Thoracic aorta (tissue), 2 donors: ENCODE measurements at places on chromosomes 5 and 9. TPM values are rescaled to one million over a fixed set of nuclear protein-coding genes. Genes with fewer than 3 reads are reported as not detected.

- DNase-seq, result no peak
- no peak overlapping the region for H3K27ac ChIP-seq
- H3K4me1 ChIP-seq, result no peaks in the 10 kb centered on the region
Observed at GRCh38 chr9:91942201-91942600, 7.8 kb downstream of the ROR2 start.

DNA sequence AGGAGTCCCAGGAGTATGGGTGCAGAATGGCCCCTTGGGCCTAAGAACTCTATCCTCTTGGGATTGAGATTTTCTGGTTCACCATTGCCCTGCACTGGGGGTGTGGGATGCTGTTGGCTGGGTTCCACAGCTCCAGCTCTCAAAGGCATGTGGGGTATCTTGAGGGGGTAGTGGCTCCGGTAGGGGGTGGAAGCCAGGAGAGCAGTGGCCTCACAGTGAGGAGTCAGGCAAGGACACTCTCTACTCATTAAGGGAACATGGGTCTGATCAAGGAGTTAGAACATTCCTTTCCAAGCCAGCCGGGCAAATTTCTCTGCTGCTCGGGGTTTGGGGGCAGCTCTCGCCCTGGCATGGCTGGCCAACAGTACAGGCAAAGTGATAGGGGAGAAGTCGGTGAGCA, 33.0 kb downstream of the LARP1 start:
- peaks cover 18% of the 10 kb centered on the region for H3K36me3 ChIP-seq
- H3K4me1 ChIP-seq, result peaks cover 55% of the 10 kb centered on the region
- H3K27ac ChIP-seq, result no peak overlapping the region
- H3K27me3 ChIP-seq, result no peaks in the 10 kb centered on the region

GRCh38 chr9:90860826-90861225, 59.2 kb downstream of the SYK start:
- H3K27ac ChIP-seq, result no peak overlapping the region
- DNase-seq, result no peak
- H3K36me3 ChIP-seq, result no peaks in the 10 kb centered on the region

- no peak overlapping the region for H3K27ac ChIP-seq
- DNase-seq, result no peak
- no peaks in the 10 kb centered on the region for H3K36me3 ChIP-seq
Observed at GRCh38 chr5:17794815-17795214, 160.6 kb downstream of the TAF11L14 start.

DNA sequence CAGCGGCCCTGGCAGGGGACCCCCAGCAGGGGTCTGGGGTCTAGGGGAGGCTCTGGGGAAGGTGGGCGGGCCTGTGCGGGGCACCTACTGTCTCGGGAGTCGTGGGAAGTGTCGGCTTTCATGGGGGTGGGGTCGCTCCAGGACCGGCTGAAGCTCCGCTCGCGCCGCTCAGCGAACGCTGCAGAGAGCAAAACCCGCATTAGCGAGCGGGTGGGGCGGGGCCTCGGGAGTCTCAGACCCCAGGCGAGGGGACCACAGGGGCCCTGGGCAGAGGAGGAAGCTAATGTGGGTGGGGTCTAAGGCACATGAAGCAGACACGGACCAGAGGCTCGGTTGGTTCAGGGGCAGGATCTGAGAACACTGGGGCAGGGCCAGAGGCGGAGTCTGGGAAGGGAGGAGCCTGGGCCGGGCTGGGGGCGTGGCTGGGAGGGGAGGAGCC, 5.5 kb downstream of the NSMF start:
- H3K27ac ChIP-seq, result no peak overlapping the region
- H3K36me3 ChIP-seq, result peaks cover 19% of the 10 kb centered on the region
- no peak for DNase-seq
- peaks cover 25% of the 10 kb centered on the region for H3K4me1 ChIP-seq
- peak overlapping the region; percentile 60 for H3K4me3 ChIP-seq
- no peaks in the 10 kb centered on the region for H3K27me3 ChIP-seq

Gene TEX48
- not detected for total RNA-seq

DNA sequence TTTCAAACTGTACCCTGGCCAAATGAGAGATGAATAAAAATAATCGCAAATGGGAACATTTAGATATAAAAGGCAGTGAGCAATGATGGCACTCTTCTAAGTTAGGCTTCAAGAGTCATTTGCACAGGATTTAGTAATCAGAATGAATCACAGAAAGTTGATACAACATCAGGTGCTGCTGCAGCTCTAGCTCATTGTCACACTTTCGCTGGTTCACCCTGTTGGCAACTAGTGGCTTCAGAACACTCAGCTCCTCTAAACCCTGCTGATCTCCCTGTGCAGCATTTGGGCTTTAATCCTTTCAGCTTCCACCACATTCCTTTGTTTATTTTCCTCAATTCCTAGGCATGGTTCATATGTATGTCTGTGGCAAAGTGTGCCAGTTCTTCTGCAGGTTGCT, 2071.2 kb upstream of the CDH6 start:
- no peak for DNase-seq
- no peaks in the 10 kb centered on the region for H3K4me1 ChIP-seq

Gene TNPO1
- total RNA-seq, result 75.8 TPM

DNA sequence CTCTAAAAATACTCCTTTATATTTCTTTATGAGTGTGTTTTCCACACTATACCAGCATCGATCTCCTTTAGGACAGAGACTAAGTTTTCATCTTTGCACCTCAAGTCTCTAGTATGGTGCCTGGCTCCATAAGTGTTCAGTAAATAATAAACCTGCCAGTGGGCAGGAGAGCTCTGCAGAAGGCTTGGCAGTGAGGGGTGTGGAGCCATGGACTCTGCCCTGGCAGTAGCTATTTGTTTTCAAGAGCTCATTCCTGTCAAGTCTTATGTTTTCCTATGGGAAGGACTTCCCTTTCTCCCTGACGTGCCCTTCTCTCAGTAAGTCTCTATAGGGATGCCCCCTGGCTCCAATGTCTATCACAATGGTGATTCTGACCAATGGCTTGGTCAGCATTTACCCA, 252.2 kb downstream of the PIK3R1 start:
- DNase-seq, result no peak
- H3K4me1 ChIP-seq, result peaks cover 18% of the 10 kb centered on the region
- no peak overlapping the region for H3K27ac ChIP-seq
- H3K4me3 ChIP-seq, result no peak overlapping the region
- H3K36me3 ChIP-seq, result no peaks in the 10 kb centered on the region

DNA sequence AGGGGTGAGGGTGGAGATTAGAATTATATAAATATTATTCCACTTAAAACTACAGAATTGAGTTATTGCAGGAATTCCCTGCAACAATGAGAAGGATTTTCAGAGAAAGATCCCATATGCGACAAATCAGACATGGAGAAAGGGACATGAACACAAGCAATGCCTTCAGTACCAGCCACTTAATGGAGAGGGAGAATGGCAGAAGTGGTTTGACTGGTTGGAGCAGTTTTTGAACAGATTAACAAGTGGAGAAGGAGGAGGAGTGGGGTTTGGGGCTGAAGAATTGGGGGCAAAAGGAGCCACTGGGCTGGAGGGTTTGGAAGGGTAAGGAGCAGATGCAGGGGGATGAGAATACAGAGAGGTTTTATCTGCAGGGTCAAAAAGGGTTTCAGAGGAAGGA, 620.9 kb upstream of the PTPRD start:
- no peaks in the 10 kb centered on the region for H3K4me1 ChIP-seq
- no peaks in the 10 kb centered on the region for H3K36me3 ChIP-seq
- DNase-seq, result no peak
- no peak overlapping the region for H3K4me3 ChIP-seq

Gene C5orf58
- not detected for total RNA-seq

Gene PKD2L2
- not detected for total RNA-seq

GRCh38 chr5:92409134-92409533, 1026.0 kb upstream of the ARRDC3 start:
- no peak for DNase-seq
- H3K36me3 ChIP-seq, result no peaks in the 10 kb centered on the region
- H3K4me3 ChIP-seq, result no peak overlapping the region
- H3K27ac ChIP-seq, result no peak overlapping the region

DNA sequence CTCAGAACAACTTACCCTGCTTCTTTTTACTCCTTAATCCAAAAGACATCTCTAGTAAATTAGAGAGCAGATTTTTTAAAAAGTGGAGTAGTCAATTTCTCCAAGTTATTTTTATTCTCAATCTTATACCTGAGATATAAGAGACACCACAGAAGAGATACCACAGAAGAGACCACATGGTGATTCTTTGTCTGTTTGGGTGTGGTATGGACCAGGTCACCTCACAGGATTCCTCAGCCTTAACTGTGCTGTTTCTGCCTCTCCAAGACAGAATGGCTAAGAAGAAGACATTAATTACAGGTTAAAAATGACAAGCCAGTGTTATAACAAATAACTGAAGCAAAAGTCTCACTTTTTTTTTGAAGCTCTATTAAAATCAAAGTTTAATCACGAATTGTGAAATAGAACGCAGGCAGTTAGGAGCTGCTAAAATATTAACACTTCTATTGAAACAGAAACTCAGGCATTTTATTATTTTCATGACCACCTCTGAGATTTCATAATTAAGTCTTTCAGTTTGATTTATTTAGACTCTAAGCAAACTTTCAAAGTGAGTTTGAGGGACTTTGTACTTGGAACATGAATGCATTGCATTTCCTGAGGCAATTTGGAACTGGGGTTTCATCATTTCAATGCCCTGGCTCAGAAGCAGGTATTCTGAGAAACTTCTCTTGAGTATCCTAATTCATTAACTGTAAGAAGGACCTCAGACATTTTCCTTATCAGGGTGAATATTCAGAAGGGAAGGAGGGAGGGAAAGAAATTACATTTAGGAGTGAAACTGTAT, 280.7 kb downstream of the KCTD16 start:
- no peak for DNase-seq
- H3K4me1 ChIP-seq, result no peaks in the 10 kb centered on the region

GRCh38 chr5:157989296-157989695, 130.4 kb upstream of the CLINT1 start:
- H3K4me3 ChIP-seq, result no peak overlapping the region
- no peaks in the 10 kb centered on the region for H3K4me1 ChIP-seq
- no peaks in the 10 kb centered on the region for H3K27me3 ChIP-seq
- no peak overlapping the region for H3K27ac ChIP-seq
- no peak for DNase-seq
- H3K36me3 ChIP-seq, result no peaks in the 10 kb centered on the region

GRCh38 chr9:105879181-105879580, 184.8 kb downstream of the TMEM38B start:
- H3K27ac ChIP-seq, result no peak overlapping the region
- no peaks in the 10 kb centered on the region for H3K4me1 ChIP-seq
- no peak for DNase-seq
- H3K4me3 ChIP-seq, result no peak overlapping the region

DNA sequence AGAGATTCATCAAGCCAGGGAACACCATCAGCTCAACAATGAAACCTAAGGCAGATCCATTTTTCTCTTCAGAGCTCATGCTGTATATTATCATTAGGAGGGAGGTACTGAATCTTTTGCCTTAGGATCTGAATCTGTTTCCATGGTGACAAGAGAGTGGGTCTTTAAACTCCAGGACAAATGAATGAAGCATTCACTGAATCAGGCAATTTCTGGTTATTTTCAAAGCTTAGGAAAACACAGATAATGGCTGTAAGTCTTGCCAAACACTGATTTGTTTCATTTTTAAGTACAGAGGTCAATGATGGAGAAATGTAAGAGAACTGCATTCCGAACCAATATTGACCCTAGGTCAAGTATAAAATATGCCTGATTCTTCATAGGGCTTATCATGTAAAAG, 84.9 kb downstream of the GNA14 start:
- H3K27me3 ChIP-seq, result no peaks in the 10 kb centered on the region
- no peak for DNase-seq
- no peak overlapping the region for H3K4me3 ChIP-seq
- H3K4me1 ChIP-seq, result no peaks in the 10 kb centered on the region
- H3K27ac ChIP-seq, result no peak overlapping the region

DNA sequence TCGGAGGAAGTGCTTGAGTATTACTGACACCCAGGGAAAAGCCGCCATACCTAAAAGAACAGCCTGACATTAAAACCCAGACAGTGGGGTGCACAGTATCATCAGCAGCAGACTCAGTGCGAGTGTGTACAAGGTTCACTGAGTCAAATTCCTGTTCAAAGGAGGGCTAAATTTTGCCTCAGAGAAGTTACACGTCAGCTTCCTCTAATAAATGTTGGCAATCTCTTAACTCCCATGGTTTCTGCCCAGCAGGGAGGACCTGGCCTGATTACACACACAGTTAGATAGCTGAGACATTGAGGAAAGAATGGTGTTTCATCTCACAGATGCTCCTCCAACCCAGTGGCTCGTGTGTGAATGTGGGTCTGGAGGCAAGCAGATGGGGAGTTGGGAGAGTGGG, 38.2 kb downstream of the NIPSNAP3B start:
- H3K27me3 ChIP-seq, result no peaks in the 10 kb centered on the region
- H3K27ac ChIP-seq, result no peak overlapping the region
- DNase-seq, result no peak
- no peaks in the 10 kb centered on the region for H3K4me1 ChIP-seq

GRCh38 chr5:157476702-157477408, 16.8 kb downstream of the NIPAL4 start:
- DNase-seq, result no peak
- H3K36me3 ChIP-seq, result peaks cover 6% of the 10 kb centered on the region
- H3K4me1 ChIP-seq, result peaks cover 9% of the 10 kb centered on the region
- no peaks in the 10 kb centered on the region for H3K27me3 ChIP-seq

- no peaks in the 10 kb centered on the region for H3K36me3 ChIP-seq
- no peak overlapping the region for H3K27ac ChIP-seq
- H3K4me3 ChIP-seq, result no peak overlapping the region
- no peak for DNase-seq
- H3K4me1 ChIP-seq, result no peaks in the 10 kb centered on the region
Observed at GRCh38 chr5:128487041-128487440, 51.0 kb downstream of the FBN2 start.

DNA sequence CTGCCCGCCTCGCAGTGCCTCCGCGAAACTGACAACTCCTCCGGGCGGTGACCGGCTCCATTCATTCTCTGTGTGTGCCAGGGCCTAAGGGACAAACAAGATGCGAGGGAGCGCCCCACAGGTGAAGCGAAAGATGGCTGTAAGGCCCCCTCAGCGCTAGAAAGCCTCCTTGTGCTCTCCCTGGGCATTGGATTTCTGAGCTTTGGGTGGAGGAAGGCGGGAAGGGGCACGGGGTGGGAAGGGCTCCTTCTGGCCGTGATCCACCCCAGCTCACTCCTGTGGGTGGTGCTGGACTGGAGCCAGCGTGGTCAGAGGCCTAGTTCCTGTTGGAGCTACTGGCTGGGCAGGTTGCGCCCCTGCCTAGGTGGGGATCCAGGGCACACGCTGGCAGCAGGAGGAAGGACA, 943 bp downstream of the GALNT12 start:
- H3K36me3 ChIP-seq, result no peaks in the 10 kb centered on the region
- H3K27me3 ChIP-seq, result no peaks in the 10 kb centered on the region

DNA sequence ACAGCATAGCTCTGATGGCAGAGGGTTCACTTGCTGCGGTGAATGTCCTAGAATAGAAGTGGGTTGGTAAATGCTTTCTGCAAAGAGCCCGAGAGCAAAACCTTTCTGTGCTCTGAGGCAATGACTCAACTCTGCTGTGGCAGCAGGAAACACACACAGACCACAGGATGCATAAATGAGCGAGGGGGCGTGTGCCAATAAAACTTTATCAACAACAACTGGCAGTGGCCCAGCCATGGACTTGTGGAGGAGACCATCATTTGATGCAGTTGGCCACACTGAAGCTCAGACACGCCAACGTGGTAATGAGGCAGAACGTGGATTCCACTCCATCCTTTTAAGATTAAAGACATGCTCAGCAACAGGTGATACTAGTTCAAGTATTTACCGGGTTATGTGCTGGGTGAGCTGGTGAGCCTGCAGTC, 6.8 kb downstream of the MRPL36 start:
- H3K4me1 ChIP-seq, result no peaks in the 10 kb centered on the region
- H3K27ac ChIP-seq, result no peak overlapping the region
- H3K27me3 ChIP-seq, result no peaks in the 10 kb centered on the region
- peaks cover 10% of the 10 kb centered on the region for H3K36me3 ChIP-seq
- DNase-seq, result no peak

- H3K36me3 ChIP-seq, result no peaks in the 10 kb centered on the region
- no peak for DNase-seq
- H3K4me1 ChIP-seq, result no peaks in the 10 kb centered on the region
- H3K27ac ChIP-seq, result no peak overlapping the region
- no peaks in the 10 kb centered on the region for H3K27me3 ChIP-seq
Observed at GRCh38 chr9:22158927-22159346, 149.8 kb upstream of the CDKN2B start.

Gene SMIM32
- total RNA-seq, result not detected
